ENCODE measurements at places on chromosomes 3 and 15.
A peak's percentile ranks its signal among the peaks of the same experiment; 100 is the strongest.

- DNase-seq = peak; percentile 34
Observed at GRCh38 chr3:27279123-27279522, 90.1 kb downstream of the NEK10 start.

DNA sequence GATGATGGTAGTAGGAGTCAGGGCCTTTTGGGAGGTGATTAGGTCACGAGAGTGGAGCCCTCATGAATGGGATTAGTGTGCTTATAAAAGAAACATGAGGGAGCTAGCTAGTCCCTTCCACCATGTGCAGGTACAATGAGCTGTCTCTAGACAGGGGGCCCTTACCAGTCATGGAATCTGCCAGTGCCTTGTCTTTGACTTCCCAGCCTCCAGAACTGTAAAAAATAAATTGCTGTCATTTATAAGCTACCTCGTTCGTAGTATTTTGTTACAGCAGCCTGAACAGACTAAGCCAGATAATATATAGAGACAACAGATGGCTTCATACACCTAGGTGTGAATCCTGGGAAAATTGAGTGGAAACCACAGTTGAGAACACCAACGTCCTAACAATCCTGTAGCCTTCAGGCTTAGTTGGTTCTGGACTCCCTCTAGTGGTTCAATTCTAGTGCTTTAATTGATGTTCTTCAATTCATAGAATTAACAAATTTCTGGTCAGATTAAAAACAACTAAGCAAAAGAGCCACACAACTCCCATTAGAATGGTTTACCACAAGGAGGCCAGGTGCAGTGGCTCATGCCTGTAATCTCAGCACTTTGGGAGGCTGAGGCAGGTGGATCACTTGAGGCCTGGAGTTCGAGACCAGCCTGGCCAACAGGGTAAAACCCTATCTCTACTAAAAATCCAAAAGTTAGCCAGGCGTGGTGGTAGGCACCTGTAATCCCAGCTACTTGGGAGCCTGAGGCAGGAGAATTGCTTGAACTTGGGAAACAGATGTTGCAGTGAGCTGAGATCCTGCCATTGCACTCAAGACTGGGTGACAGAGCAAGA lies 21.3 kb upstream of the GATM start:
- peak; percentile 64 for DNase-seq

DNA sequence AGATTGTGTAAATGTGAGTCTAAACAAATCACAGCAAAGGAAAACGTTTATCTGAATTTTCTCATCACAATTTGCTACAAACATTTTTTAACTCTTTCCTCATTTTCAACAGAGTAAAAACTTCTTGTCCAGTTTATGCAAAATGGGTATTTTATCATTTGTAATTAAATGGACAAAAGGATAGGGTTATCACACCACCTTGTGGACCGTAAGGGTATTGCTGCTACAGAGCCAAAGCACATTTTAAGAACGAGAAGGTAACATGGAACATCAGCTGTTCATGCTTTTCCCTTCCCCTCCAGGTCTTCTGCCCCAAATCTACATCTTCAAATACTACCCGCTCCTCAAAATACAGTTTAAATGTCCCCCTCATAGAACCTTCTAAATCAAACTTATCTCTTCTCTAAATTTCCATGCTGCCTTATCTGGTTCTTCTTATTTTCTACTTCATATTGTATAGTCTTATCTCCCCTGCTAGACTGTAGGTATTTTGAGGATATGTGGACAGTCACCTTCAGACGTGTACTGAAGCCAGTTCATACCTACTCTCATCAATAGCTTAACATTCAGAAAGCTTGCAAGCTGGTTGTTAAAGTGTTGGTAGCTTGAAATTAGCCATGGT lies 12.8 kb upstream of the SETMAR start:
- peak; percentile 47 for DNase-seq

GRCh38 chr3:150739877-150740645 lies 22.9 kb downstream of the SIAH2 start:
- DNase-seq = no peak

- no peak for DNase-seq
Observed at GRCh38 chr3:189776149-189776824, 145.1 kb downstream of the TP63 start.

DNA sequence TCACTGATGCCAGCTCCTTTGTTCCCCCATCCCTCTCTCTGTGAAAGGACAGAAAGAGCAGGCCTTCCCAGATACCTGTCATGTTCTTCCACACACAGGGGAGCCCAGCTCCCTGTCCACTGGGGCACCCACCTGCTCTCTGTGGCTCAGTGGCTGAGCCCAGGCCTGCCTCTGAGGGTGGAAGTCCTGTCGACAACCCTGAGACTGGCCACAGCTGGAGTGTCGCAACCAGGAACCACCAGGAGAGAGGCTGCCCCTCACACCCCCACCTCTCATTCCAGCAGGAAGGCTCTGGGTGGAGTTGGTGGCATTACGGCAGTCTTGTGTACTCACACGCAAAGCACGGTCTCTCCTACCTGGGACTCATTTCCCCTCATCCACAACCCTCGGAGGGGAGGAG lies 66.3 kb downstream of the MEGF11 start:
- no peak for DNase-seq

DNA sequence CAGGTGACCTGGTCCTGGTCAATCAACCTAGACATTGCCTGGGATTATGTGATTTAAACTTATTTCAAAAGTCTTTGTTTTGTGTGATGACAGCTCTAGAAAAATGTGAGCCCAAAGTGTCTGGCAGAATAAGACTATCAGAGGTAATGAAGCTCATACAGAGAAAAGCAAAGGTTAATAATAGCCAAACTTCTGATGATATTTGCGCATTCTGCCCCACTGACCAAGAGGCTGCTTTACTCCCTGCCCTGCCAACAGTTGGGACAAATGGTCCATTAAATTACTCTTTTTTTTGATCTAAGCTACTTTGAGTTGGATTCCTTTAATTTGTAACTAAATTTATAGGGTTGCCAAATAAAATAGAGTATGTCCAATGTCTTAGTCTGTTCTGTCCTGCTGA lies 911.2 kb downstream of the MCTP2 start:
- DNase-seq = no peak

DNA sequence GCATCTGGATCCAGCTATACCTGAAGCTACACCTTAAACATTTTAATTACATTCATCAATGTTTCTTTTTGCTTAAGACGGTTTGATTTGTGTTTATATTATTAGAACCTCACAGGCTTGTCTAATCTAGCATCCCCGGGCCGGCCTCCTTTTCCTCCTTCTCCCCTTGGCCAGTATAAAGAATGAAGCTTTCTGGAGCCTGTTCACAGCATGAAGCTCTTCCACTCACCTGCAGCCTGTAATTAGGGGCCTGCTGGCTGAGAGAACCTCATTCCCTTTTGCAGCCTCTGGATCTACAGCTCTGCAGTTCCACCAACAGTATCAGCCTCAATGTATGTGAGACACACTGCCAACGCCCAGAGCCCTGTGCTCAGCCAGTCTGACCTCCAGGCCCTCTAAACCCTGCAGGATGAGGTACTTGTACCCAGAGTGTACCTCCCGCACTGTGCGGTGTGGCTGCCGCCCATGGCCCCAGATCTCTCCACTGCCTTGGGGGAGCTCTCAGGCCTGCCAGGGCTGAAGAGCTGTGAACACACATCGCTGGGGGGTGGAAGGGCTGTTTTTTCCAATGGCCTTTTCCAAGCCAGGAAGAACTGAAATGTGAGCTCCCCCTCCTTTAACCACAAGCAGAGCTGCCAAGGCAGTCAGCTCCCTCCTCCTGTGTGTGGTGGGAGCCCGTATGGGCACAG lies 114.7 kb upstream of the ALDH1A3 start:
- DNase-seq = peak; percentile 83

- DNase-seq = peak; percentile 59
Observed at GRCh38 chr15:27241943-27242342, 271.0 kb downstream of the GABRG3 start.

DNA sequence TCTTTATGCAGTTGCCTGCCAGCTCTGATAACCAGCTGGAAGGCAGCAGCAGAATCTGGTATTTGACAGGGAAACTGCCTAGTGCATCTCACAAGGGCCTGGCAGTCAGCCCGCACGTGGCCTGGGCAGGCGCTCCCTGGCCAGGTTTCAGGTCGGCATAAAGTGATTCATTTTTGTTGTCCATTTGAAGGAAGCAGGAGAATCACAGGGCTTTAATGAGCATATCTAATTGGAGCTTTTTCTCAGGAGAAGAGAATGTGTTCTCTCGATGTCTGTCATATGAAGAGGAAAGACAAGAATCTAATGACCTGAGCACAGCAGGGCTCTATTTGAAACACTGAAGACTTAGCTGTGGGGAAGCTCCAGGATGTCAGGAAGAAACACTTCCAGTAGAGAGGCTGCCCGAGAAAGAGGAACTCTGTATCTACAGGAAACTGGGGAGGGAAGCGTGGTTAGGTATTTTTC lies 98.8 kb upstream of the MB21D2 start:
- no peak for DNase-seq

- DNase-seq = no peak
Observed at GRCh38 chr15:81043281-81043934, 42.7 kb downstream of the TLNRD1 start.

DNA sequence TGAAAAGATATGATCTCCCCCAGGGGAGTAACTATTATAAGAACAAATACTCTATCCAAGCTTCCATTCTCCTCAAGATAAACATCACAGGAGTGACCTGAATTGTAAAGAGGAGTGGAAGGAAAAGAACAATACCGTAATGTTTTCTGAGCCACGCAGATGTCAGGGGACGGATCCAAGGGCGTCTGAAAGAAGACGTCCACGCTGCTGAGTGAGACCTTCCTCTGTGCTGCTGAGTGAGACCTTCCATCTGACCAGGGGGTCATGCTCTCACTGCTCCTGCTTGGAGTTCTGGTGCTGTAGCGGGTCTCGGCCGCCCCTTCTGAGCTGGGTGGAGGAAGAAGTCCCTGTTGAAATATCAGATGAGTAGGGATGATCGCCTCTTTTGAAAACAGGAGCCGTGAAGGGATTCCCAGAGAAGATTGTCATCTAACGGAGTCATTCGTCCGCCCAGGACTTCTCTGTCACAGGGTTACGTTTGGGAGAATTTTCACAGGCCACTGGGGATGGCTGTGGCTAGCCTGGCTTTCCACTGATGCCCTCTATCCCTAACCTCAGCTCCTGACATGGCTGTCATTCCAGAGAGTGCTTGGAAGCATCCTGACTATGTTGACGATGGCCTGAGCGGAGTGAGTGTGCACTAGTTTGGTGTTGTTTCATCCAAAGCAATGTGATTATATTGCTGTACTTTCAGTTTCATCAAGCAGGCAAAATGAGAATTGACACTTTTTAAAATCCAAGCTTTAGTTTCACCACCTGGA lies 184.9 kb downstream of the APBA2 start:
- DNase-seq = no peak

DNA sequence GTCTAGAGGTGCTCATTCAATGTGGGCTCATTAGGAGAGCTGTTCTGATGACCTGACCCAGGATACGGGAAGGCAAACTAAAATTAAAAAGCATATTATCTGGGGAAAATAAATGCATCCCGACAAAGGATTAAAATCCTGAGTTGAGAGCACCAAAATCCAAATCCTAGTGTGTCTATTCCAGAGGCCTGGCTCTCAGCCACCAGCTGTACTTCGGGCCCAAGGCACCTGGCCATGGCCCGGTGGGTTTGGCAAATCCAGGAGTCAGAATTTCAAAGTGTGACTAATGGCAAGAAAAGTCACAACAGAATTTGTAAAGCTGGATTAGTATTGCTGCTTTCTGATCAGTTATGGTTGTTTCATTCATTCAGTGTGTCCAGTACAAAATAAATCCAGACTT lies 2.6 kb upstream of the LYSMD4 start:
- DNase-seq = peak; percentile 14

- no peak for DNase-seq
Observed at GRCh38 chr3:174436367-174436766, 422.8 kb upstream of the NAALADL2 start.

- no peak for DNase-seq
Observed at GRCh38 chr3:184474897-184475296, 86.7 kb upstream of the EPHB3 start.

DNA sequence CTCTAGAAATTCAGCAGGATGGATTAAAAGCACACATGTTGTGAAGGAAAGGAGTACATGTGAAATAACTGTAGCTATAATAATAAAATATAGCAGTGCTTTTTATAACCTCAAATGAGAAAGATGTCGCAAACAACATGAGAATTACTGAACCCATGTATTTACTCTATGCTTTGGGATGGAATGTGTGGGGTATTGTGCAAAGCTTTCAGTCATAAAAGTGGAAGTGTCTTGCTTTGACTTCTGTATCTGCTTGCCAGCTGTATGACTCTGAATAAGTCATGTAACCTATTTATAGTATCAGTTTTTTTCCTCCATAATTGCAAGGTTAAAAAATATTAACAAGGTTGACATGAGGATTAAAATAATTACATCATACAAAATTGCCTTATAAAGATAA lies 519.3 kb upstream of the CADM2 start:
- DNase-seq = no peak

- DNase-seq = no peak
Observed at GRCh38 chr3:140794507-140794906, 116.6 kb downstream of the TRIM42 start.

DNA sequence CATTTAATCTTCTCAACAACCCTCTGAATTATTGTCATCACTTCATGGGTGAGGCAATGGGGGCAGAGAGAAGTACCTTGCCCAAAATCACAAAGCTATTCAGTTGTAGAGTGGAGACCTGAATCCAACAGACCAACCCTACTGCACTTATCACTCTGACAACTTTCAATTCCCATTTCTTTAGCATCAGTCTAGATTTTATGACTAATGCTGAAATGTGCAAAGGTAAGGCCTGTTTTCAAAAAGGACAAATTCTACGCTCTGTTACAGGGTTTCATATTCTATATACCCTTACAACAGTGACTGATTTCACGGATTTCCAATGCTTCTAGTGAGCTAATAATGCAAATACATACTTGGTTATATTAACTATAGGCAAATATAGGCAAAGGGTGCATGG lies 286.0 kb downstream of the ADAMTS17 start:
- DNase-seq = no peak

DNA sequence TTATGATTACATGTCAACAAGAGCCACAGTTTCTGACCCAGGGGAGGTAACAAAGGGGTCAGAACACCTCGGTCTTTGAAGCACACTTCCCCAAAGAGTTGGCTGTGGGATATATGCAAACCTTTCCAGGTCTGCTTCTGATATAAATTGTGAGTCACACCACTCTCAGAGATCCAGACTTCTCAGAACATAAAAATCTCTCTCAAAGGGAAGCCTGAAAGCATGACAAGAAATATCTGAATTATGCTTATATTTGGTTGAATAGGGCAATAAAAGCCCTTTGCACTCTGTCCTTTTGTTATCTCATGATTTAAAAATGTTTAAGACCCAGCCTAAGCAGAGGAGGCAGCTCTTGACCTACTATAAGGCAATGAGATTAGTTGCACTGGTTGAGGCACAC lies 56.8 kb downstream of the MYH15 start:
- no peak for DNase-seq

- DNase-seq = no peak
Observed at GRCh38 chr3:97161169-97161568, 346.8 kb downstream of the EPHA6 start.

DNA sequence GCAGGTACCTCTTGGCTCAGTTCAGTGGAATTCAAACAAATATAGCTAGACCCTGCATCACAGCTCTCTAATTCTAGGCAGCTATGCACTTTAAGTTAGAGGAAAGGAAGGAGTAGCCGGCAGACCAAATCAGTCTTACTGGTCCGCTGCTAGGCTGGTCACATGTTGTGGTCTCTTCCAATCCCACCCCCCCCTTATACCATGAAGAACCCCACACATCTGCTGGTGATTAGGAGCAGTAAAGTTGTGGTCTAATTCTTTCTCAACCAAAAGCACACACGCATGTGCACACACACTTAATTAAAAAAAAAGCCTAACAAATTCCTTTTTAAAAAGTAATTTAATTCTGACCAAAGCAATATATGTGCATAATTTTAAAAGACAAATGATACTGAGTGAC lies 16.7 kb upstream of the SH3GL3 start:
- peak; percentile 82 for DNase-seq

Data from AG10803 (cell line).